ENCODE measurements at places on chromosomes 1 and 21.

GRCh38 chr1:201019321-201019977 is 4.1 kb downstream of the KIF21B start:
- DNase-seq = peak; percentile 76

DNA sequence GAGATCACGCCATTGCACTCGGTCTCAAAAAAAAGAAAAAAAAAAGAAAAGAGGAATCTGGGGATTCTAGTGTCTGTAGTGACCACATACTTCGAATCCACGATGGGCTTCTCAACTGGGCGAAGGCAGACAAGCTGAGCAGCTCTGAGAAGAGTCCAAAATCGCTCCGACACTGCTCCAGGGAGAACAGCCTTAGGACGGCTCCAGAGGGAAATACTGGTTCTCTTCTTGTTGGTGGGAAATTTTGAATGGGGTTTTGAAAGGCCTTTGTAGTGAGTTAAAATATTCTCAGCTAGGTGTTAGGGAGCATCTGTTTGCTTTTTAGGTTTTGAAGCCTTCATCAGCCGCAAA is 18.3 kb upstream of the HJV start:
- DNase-seq = no peak

DNA sequence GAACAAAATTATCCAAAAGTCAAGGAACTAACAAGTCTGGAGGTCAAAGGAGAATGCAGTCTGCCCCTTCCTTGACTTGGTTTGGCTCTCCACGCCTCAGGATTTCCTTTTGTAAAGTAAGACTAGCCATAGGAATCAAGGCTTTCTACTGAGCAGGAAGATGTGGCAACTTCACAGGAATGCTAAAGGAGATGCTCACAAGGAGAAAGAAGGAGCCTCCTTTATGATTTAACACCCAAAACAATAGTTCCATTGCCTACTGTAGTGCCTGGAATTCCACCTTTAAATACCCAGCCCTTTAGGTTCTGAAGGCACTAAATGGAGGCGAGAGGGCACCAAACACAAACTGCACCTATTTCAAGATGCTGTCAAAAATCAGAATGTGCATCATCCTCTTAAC is 176.3 kb upstream of the NFIA start:
- DNase-seq = no peak

- DNase-seq = no peak
These were observed 16.7 kb downstream of the FRRS1 start for GRCh38 chr1:99749504-99750347.

GRCh38 chr1:64323054-64323453 is 119.6 kb downstream of the UBE2U start:
- no peak for DNase-seq

GRCh38 chr1:30619619-30620018 is 103.8 kb downstream of the MATN1 start:
- DNase-seq = no peak

DNA sequence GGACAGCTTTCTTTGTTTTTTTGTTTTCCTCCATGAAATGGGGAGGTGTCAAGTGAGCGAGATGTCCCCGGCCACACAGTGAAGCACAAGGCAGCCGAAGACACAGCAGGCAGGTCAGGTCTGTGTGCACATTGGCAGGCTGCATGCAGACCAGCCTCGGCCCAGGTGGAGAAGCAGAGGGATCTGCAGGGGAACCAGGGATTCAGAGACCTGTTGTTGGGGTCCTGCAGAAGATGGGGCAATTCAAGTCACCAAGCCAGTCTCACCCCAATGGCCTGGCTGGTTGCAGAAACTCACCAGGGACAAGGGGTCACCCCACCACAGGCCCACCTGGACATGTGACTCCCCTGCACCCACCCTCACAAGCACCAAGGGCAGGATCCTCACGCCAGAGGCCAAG is 4.0 kb upstream of the ABCG1 start:
- DNase-seq = no peak
